ENCODE measurements at places on chromosomes 13 and 19.
A peak's percentile ranks its signal among the peaks of the same experiment; 100 is the strongest.

GRCh38 chr19:18009412-18010066 lies 1.6 kb downstream of the ARRDC2 start:
- no peak for DNase-seq

DNA sequence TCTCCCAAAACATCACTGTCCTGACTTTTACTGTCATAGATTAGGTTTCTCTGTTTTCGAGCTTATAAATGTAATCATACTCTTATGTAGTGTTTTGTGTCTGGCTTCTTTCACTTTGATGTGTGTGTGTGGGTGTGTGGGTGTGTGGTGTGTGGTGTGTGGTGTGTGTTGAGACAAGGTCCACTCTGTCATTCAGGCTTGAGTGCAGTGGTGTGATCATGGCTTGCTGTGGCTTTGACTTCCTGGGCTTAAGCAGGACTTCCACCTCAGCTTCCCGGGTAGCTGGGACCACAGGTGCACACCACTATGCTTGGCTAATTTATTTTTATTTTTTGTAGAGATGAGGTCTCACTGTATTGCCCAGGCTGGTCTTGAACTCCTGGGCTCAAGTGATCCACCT lies 59.6 kb downstream of the PDS5B start:
- DNase-seq, result no peak

- DNase-seq, result no peak
Measured at GRCh38 chr19:36837176-36837905, 846 bp downstream of the ZNF790 start.

GRCh38 chr13:32314271-32315237 lies 609 bp downstream of the ZAR1L start:
- DNase-seq, result peak; percentile 45

DNA sequence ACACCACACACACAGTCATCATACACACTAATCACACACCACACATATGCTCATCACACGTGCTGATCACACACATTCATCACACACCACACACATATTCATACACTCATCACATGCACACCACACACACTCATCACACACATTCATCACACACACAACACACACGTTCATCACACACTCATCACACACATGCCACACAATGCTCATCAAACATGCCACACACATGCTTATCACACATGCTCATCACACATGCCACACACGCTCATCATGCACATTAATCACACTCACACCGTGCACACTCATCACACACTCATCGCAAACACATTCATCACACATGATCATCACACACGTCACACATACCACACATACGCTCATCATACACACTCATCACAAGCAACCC lies 47.5 kb downstream of the C1QTNF9 start:
- no peak for DNase-seq

GRCh38 chr13:21016487-21016886 lies 44.9 kb downstream of the LATS2 start:
- no peak for DNase-seq

GRCh38 chr19:56348289-56348877 lies 33.7 kb upstream of the ZSCAN5A start:
- DNase-seq, result no peak

GRCh38 chr13:39527961-39528660 lies 74.9 kb downstream of the LHFPL6 start:
- DNase-seq, result peak; percentile 75

- DNase-seq, result no peak
Measured at GRCh38 chr19:6543866-6544347, 13.1 kb downstream of the TNFSF9 start.

DNA sequence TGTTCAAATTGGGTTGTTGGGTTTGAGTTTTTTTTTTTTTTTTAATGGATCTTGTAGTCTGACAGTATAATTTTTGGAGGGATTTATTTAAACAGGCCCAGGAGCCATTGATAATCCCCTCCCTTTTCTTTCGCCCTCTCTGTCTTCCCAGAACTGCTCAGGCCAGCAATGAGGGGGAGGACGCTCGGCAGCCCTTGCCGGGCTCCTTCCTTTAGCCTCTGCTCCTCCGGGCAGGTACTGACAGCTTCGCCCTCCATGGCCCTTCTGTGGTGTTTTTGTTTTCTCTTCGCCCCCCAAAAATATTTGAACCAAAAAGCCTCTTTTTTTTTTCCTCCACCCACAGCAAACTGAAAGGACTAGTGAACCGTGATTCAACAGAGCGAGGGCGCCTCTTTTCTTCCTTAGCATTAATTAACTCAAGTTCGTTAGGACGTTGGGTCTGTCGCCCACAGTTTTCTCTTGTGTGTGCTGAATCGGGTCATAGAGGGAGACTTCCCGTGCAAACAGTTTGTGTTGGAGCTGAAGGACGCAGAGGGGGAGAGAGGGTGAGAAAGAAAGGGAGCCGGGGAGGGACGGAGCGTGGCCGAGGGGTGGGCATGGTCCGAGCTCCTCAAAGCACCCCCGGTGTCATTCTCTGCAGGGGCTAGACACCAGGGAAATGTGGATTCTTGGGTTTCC lies 21.5 kb downstream of the NFIX start:
- DNase-seq, result no peak
